Mucosa of descending colon (tissue), 3 donors: ENCODE measurements at places on chromosomes 7 and 10.

GRCh38 chr7:81399471-81399870 is 370.4 kb downstream of the HGF start:
- no peak for DNase-seq

- peak; percentile 65 for DNase-seq
Measured at GRCh38 chr10:11018432-11018841, 765 bp downstream of the CELF2 start.

GRCh38 chr10:44470784-44471183 is 85.9 kb upstream of the CXCL12 start:
- no peak for DNase-seq

GRCh38 chr10:42990721-42991441 is 86.0 kb upstream of the RET start:
- no peak for DNase-seq

DNA sequence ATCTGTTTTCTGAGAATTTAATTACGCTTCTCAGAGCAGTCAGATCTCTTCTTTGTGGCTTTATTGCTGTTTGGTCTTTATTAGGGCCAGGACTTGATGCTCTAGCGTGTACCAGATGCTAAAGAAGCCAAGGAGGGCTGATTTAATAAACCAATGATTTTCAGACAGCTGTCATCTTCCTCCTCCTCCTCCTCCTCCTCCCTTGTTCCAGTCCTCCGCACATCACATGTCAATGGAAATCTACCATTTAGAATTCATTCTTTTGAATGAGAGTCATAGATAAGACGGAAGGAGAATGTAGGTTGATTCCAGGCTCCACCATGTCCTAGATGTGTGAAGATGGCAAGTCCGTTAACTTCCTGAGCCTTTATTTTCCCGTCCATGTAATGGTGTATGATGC is 156.3 kb downstream of the CAMK1D start:
- no peak for DNase-seq

DNA sequence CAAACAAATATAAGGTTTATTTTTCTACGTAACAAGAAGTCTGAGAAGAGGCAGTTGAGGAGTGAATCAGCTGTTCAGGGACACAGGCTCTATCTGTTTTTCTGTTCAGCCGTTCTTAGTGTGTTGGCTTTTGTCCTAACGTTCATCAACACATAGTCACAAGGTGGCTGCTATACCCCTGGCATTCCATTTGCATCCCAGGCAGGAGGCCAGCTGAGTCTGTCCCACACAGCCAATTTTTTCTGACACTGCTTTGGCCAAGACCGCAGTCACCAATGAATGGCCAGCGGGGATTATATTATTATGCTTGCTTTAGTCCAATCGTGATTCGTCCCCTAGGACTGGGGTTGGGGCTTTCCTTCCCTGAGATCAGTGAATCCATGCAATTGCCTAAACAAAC is 143.4 kb upstream of the CHST15 start:
- DNase-seq = no peak

DNA sequence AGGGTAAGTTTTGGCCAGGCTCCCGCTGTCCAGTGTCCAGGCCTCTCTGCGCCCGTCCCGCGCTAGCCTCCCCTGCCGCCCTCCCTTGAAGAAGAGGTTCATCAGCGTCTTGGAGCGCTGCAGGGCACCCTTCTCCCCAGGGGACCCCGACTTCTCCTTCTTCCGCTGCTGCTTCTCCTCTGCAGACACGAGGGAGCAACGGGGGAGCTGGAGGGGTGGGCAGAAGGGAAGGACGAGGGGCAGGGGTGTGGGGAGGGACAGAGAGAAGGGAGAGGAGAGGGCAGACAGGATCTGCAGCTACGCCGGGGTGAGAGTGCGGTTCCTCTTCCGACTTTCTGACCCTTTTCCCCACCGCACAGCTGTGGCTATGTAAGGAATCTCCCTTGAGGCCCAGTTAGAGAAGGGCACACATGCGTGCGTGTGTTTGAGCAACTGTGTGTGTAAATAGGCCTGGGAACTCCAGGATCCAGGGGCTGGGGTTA is 12.8 kb downstream of the PDZD7 start:
- no peak for DNase-seq

DNA sequence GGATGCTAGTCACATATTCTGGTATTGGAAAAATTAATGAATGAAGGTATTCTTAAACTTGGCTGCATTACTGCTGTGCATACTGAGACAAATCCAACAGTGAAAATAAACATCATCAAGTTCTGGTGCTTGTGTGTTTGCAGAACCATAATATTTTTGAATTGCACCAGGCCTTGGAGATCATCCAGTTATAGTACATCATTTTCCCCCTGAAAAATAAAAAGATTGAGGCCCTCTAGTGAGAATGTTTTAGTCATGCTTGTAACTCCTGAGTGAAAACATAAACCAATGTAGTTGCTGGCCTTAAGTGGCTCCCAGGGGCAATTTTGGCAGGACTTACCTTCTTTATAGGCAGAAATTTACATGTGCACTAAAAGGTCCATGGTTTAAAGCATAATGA is 218.8 kb upstream of the TMEM229A start:
- no peak for DNase-seq

DNA sequence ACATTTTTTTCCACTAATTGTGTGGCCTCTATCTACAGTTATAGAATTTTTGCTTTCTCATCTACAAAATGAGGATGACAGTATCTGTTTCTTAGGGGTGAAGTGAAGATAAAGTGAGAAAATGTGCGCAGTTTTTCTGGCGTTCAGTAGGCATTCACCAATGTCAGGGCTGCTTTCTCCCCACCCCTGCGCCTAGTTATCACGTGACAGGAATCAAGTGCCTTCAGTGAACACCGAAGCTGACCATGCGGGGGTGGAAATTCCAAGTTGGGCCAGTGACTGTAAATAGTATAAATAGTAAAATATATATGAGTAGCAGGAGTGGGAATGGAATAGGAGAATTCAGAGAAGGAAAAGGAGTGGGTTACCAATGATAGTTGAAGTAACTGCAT is 77.4 kb downstream of the TAF3 start:
- DNase-seq = no peak

GRCh38 chr7:130553398-130554029 is 61.6 kb downstream of the MEST start:
- no peak for DNase-seq

DNA sequence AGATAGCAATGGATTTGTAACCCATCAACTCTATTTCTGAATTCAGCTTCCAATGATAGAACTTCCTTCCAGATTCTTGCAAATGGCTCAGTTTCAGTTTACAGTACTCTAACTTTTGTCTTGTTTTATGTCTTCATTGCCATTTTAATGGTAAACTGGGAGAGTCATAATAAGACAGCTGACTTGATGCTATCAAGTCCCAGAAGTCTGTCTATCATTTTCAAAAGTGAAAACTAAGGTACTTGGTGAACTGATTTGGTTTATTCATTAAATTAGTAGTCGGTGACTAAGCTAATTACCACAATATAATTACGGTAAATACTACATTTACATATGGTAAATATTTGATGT is 25.0 kb downstream of the RTKN2 start:
- DNase-seq = no peak

DNA sequence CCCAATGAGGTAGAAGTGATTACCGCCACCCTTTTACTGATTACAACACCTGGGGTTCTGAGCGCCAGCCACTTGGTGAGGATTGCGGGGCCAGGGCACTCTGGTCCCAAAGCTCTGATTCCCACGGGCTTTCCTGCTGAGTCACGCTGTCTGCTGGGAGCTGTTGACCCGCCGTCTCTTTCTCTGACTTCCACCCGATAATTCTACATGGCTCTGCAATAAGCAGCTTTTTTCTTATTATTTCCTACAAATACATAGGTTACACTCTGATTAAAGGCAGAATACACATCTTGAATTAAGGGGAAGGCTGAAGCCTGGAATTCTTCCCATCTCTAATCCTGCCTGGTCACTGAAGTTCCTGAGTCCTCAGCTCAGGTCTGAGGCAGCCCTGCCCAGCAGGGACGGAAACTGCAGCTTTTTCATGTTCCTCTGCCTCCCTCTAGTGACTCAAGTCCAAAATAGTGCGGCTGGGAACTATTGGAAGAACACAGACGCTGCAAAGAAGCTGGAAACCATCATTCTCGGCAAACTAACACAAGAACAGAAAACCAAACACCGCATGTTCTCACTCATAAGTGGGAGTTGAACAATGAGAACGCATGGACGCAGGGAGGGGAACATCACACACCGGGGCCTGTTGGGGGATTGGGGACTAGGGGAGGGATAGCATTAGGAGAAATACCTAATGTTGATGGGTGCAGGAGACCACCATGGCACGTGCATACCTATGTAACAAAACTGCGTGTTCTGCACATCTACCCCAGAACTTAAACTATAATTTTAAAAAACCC is 178.3 kb downstream of the PRKCQ start:
- peak; percentile 67 for DNase-seq

DNA sequence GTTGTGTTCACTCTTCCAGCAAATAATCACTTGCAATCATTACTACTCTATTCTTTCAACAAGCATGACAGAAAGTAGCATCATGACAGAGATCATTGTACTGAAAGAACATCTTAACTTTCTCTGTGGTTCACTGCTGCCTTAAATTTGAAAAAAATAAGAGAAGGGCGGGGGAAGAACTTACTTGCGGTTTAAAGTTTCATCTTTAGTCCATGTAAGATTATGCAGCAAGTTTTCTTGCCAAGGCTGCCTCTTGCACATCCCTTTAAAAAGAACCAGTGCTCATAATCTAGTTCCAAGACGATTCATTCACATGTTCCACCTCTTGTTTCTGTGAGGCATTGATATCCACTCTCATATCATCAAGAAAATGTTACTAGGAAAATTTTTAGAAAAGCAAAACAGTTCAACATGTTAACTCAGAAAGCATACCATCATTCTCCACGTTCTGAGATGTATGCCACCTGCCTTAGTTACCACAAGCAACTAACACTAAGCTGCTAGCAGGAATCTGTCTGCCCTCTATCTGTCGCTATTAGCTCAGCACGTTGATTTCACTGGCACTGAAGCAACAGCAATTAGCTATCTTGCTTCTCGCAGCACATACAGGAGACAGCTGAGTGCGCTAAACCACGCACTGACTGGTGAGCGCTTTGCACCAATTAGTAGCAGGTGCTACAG is at the start of gene PCDH15:
PCDH15 (minus strand) TSS at position 491 of the 681 bp plus-strand sequence. CDS start 136,969 bp downstream, outside the sequence.
- DNase-seq = no peak

DNA sequence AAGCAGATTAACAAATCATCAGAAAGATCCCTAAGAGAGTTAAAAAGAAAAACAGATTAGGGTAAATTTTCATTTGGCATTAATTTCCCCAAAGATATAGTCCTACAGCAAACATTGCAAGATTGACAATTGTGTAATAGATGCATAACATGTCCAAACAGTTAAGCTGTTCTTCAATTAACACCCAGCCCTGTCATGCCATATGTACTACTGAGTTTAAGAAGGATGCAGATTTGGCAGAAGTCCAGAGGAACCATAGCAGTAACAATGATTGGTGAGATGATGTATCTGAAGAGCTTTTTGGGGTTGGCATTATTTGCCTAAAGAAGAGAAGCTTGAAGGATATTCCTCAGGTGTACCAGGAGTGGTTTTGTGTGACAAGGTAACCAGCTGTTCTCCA is 287.6 kb downstream of the LRMDA start:
- no peak for DNase-seq

DNA sequence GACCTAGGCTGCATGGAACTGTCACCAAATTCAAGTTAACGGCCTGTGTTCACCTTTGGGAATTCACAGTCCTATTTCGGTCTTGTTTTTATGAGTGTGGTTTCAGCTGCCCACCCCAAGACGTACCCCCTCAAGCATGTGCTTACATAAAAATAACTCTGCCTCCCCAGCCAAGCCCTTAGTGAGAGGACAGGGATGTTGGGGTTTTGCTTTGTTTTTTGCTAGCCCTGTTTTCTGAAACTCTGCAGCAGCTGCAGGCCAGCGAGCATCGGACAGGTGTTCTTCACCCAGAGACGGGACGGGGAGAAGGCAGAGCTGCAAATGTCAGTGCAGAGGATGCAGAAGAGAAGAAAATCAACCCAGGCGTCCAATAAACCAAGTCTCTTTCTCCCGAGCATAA is 13.5 kb downstream of the CHST15 start:
- DNase-seq = no peak

DNA sequence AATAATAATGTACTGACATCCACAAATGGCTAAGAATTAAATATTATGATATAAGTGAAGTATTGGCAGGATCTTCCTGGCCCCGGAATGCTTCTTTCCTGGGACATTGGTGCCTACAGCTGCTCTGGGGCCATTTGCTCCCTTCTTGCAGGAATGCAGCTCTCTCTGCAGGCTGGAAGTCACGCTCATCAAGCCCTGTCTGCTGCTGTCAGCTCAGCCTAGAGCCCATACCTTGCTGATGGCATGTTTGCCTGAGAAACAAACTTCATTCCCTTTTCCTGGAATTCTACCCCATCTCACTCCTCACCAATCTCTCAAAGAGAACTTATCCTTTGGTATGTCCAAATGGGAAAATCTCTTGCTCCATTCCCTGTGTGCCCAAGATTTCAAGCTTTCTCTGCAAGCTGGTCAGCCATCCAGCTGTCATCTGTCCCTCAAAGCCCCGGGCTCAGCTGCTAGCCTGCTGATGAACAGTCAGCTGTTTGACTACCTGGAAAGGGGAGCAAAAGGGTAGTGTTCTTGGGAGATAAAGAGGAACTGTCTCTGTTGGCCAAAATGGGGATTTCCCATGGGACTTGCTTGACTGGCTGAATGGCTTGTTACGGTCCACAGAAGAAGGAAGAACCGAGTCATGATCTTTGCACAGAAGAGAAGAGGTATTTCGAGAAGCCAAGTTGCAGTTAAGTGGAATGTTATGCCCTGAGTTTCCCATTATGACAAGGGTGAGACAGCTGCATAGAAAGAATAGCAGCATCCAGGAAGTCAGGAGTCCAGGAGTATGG is 12.0 kb upstream of the RASSF4 start:
- no peak for DNase-seq

- no peak for DNase-seq
Measured at GRCh38 chr10:62858364-62858763, 42.2 kb upstream of the EGR2 start.

- peak; percentile 40 for DNase-seq
Measured at GRCh38 chr10:43204943-43205671, 61.8 kb downstream of the RASGEF1A start.

DNA sequence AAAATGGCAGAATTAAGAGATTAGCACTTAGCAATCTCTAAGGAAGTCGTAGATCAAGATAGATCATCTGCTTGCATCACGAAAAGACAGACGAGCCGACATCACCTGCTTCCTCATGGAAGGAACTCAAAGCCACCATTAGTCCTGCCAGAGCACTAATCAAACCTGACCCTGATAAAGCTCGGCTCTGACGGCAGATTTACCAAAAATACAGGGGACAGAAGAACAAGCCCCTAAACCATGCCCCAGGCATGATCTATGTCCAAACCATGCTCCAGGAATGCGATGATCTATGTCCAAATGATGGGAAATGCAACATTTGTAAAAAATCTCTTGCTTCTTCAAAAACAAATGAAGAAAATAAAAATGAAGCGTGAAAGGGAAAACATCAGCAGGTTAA is 182.8 kb downstream of the TCERG1L start:
- no peak for DNase-seq

- DNase-seq = no peak
Measured at GRCh38 chr10:98268694-98269431, 869 bp upstream of the LOXL4 start.

GRCh38 chr7:1331561-1332467 is 99.1 kb downstream of the UNCX start:
- DNase-seq = peak; percentile 22
